Adrenal gland (tissue), 19 donors: ENCODE measurements at places on chromosomes 12 and 14. TPM values are rescaled to one million over a fixed set of nuclear protein-coding genes. Genes with fewer than 3 reads are reported as not detected.

HCAR1 gene
- polyA plus RNA-seq: 0.09 TPM

PMCH gene
- polyA plus RNA-seq: not detected

TMTC1 gene
- polyA plus RNA-seq: 24.9 TPM

ACVR1B gene
- 13.8 TPM for polyA plus RNA-seq

TCL1B gene
- polyA plus RNA-seq: 0.13 TPM
